Aorta (tissue), 5 donors: ENCODE measurements at places on chromosomes 7 and 10. TPM values are rescaled to one million over a fixed set of nuclear protein-coding genes. Genes with fewer than 3 reads are reported as not detected.

CNPY1 gene
- not detected for total RNA-seq

AKAP9 gene
- 81.2 TPM for total RNA-seq

ST8SIA6 gene
- total RNA-seq, result 2.4 TPM

KLHDC10 gene
- 27.2 TPM for total RNA-seq

DNA sequence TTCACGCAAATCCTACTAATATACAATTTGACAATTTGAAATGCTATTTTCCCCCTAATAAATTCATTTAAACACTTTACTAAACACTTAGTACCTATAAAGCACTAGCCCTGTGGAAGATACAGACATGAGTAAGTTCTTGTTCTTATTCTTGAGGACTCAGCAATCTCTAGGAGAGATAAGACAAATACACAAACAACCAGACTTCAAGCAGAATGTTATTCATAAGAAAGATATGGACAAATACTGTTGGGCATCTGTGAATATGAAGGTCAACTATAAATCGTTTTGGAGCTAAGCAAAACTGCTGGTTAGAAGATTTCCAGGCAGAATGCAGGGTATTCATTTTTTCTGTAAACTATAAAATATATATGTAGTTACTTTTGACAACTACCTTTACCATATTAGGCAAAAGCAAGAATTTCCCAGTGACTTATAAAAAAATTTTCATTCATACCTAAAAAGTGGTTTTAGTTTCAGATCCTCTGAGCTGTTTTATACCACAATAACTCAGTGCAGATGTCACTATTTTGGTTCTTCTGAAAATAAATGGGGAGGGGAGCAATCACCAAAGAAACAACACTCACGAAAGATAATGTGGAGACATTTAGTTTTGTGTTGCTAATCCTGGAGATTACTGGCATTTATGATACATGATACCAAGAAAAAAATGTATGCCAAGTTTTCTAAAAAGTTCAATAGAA, 3.8 kb downstream of the VPS41 start:
- DNase-seq, result no peak

- no peak for DNase-seq
These were observed 15.8 kb downstream of the MMS19 start for GRCh38 chr10:97482381-97482780.

DNA sequence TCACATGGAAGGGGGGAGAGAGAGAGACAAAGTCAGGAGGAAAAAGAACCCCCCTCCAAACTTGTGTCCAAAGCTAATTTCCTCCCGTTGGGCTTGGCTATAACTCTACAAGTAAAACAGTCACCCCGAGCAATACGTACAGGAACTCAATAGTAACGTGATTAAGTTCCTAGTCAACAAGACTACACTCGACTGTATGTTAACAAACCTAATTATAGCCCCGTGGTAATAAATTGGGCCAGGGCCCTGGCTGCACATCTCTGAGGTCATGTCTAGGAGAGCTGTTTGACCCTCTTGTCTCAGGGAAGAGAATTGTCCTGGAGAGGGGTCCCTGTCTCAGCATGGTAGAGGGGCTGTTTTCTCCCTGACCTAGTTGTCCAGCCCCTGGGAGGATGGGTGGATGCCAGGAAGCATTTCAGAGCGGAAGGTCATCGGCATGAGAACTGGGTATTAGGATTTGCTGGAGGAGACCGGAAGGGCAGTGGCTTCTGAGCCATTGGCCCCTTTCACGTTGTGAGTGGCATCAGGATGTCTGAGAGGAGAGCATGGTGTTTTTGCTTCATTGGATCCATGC, 60.2 kb upstream of the COMTD1 start:
- DNase-seq, result no peak

DNA sequence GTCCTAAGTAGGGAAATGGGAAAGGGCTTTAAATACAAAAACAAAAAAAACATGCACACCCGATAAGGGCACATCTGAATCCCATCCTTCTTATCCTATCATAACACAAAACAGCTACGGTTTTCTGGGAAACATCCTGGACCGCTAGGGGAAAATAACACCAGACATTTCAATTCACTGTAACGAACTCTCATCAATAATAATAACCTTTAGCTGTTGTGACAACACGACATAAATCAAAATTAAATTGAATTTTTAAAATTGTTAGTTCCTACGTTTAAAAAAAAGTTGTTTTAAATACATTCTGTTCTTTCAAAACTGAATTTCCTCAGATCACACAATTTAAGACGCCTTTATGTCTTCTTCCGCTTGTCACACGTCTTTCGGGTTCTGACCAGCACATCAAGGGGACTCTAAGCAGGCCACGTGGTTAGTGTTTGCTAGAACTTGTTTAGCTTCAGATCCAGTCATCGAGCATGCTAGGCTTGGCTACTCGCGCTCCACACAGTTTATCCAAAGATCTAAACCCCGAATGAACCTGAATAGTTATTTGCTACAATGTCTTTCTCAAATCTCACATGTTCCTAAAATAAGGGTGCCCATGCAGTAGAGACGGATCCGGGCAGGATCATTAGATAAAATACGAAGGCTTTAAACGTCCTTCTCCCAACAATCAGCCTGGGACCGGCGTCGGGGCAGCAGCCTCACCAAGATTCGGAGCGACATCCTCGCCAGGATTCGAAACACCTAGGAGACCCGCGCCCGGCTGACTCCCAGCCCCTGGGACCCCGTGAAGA, 839 bp downstream of the IKZF5 start:
- DNase-seq, result peak; percentile 50

- no peak for DNase-seq
These were observed 49.4 kb downstream of the TEX36 start for GRCh38 chr10:125633517-125633999.

DNA sequence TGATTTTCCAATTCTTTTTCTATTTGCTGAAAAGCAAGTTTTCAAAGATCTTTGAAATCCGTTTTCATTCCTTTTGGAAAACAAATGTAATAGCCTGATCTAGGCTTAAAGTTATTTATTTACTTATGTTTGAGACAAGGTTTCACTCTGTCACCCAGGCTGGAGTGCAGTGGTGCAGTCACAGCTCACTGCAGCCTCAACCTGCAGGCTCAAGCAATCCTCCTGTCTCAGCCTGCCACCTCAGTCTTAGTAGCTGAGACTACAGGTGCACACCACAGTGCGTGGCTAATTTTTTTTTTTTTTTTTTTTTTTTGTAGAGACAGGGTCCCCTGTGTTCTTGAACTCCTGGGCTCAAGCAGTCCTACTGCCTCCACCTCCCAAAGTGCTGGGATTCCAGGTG, 4.6 kb downstream of the ST7 start:
- no peak for DNase-seq

- DNase-seq, result no peak
These were observed 1007.3 kb upstream of the CELF2 start for GRCh38 chr10:10010397-10010796.

DNA sequence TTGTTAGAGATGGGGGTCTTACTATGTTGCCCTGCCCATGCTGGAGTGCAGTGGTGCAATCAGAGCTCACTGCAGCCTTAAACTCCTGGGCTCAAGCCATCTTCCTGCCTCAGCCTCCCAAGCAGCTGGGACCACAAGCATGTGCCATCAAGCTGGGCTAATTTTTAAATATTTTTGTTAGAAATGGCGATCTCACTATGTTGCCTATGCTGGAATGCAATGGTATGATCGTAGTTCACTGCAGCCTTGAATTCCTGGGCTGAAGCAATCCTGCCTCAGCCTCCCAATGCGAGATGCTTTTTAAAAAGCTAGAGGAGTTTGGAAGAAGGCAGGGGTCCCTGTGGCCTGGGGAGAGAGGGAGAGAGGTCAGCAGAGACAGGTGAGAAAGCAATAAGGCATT, 600.1 kb upstream of the AUTS2 start:
- DNase-seq, result no peak

DNA sequence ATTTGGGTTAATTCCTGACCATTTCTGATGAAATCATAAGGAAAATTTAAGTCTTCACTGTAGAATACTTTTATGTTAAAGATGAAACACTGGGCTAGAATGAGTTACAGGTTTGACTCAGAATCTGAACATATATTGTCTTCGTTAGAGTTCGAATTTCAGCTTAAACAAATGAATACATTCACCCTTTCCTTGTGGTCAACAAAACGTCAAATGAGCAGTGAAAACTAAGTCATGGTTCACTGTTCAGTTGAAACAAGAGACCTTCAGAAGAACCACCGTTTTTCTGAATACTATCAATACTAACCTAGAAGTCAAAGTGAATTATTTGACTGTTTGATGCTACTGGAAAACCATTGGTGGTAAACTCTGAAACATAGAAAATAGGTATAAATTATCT, 235.2 kb upstream of the ZWINT start:
- DNase-seq, result no peak

DNA sequence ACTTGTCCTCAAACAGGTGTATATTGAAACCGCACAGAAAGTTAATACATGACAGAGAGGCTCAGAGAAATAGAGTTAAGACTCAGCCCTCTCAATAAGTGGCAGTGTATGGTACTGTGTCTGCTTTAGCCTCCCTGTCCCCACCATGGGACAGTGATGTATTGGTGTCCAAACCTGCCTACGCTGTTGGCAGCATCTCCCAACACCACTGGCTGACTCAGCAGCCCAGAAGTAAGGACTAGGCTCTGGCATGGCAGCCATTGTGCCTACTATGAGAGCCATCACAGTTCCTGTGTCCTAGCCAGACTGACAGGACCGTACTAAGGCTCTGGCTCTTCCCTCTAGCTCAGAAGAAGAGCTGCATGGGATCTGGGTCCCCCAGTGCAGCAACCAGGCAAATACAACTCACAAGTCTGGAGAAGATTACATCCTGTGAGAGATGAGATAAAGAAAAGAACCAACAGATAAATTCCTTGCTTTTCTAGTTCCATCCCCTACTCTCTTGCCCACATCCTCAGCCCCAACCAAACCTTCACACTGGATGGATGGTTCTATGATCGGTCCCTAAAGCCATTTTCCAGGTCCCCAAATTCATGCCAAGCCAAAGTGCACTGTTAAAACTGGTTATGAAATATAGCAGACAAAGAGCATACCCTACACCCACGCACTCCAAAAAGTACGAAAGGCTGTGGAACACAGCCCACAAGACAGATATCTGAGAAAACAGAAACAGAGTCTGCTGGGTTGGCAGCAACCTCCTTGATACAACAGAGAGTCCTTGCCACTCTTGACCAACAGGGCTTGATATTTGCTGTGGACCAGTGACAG, 44.1 kb upstream of the DMTF1 start:
- no peak for DNase-seq

DNA sequence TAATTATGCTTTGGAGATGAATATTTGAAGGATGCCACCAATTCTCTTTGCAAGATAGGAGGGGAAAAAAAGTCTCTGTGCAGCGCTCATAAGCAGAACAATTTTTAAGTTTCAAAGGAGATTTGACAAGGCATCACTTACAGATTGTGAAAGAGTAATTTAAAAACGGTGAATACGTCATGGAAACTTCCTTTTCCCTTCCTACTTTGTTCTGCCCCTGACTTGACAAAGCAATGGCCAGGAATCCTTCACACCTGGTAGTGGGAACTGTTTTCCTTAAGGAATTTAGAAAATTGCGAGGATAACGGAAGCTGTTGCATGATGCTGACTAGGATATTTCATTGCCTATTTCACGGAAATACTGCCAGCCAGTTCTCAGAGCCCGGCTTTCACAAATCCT, 16.7 kb downstream of the FAM107B start:
- no peak for DNase-seq

DNA sequence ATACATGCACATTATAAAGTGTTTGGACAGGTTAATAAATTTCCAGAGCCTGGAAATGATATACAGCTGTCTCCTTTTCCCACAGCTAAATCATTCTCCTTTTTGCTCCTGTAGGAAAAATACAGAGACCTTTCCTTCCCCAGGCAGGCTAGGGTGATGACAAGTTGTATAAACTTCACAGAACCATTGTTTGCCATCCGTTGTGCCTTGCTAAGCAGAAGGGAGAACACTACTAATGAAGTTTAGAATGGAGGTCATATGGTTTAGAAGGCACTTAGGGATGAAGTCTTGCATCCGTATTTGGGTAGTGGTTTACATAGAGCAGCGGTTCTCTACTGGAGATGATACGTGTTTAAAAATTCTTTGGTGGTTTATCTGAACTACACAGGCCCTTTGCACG, 46.0 kb downstream of the NAMPT start:
- no peak for DNase-seq

- no peak for DNase-seq
These were observed 291.5 kb downstream of the SDK1 start for GRCh38 chr7:3592401-3593134.

DNA sequence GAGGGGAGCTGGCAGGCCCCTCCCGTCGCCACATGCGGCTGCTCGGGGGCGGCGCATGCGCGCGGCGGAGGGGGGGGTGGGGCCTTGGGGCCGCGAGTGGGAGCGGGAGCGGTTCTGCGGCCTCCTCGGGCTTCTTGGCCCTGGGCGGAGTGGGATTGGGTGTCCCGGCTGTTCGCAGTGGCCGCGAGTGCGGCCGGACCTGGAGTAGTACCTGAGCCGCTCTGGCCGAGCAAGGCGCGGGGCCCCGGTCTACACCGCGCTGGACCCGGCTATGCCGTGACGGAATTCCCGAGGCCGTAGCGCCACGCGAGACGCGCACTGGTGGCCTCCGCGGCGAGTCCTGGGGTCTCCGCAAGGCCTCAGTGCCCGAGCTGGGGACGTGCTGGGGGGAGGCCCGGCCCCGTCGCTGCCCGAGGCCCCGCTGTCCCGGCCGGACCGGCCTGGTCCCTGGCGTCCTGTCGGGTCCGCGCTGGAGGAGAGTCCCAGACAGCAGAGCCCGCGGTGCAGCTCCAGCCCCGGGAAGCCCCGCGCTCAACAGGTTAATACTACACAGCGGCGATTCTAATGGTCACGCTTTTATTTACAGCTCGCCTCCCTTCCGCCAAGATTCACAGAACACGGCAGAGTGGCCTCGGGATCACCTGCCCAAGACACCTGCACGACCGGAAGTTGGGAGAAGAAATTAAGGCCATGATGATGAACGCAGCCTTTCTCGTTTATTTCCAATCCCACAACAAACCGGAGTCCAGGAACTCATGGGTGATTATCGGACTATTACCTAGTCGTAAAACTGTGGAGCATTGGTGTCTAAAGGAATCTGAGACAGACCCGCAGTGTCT, 671 bp upstream of the PAXIP1 start:
- peak; percentile 91 for DNase-seq

GRCh38 chr7:104895522-104896236, 118.3 kb upstream of the KMT2E start:
- no peak for DNase-seq
